ENCODE measurements at places on chromosomes 5 and 9.

DNA sequence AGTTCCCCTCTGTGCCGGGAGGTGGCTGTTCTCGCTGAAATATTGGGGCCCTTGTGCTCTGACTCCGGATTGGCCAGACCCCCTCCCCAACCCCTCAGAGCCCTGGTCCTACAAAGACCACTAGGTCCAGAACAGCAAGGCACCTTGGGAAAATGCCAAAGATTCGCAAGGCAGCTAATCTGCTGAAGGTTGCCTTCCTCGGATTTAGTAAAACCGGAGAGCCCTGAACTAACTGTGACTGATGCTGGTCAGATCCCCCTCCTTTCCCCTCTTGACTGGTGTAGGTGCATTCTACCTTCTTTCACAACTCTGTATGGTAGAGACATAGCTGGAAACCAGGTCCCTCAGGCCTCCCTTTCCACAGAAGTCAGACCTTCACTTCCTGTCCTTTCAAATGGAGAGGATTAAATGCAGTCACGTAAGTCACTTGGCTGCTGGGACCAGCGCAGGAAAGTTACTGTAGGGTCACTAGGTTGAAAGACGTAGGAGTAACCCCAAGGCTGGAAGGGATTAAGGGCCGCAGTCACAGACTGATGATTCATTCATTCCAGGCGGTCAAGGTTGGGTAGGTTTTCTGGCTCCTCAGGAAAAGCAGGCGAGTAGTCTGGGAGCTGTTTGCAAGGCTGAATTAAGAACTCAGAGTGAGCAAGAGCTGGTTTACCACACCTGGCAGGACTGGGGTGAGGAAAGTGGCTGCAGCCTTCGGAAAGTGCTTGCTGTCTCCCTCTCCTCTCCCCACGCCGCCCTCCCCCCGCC lies 5.3 kb downstream of the BARX1 start:
- DNase-seq = no peak

GRCh38 chr5:64691291-64691690 lies 988 bp downstream of the SHISAL2B start:
- no peak for DNase-seq

- DNase-seq = peak; percentile 49
These were observed 125.2 kb upstream of the CDH18 start for GRCh38 chr5:20113031-20113715.

- DNase-seq = no peak
These were observed 6.6 kb upstream of the N4BP3 start for GRCh38 chr5:178106556-178107239.

DNA sequence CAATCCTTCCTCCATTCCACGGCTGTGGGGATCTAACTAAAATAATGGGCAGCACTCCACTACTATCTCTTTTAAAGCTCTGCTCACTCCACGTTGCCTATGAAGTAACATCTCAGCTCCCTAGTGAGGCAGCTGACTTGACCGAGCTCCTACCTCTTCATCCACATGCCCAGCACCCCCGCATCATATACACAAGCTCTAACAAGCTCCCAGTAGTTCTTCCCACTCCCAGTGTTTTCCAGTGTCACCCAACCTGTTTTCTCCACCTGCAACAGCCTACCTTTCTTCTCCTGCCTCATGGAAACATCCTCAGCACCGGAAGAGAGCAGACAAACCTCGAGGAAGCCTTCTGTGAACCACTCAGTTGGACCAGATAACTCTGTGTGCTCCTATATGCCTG lies 50.5 kb downstream of the ELAVL2 start:
- DNase-seq = no peak

- DNase-seq = no peak
These were observed 35.0 kb upstream of the EGFL7 start for GRCh38 chr9:136627703-136628102.

- no peak for DNase-seq
These were observed 22.6 kb upstream of the HSPA9 start for GRCh38 chr5:138597661-138598400.

DNA sequence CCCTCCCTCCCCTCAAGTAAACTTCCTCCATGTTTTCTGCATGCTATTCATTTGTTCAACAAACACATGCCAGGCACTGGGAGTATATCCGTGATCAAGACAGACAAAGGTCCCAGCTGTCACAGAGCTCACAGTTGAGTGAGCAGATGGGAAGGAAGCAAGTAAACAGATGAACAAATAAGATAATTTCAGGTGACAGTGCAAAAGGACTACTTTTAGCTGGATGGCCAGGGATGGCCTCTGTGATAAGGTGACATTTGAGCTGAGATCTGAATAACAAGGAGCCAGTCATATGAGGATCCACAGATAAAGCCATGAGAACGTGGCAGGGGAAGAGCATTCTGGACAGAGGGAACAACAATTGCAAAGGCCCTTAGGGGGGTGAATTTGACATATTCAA lies 121.7 kb upstream of the RAD23B start:
- DNase-seq = no peak

DNA sequence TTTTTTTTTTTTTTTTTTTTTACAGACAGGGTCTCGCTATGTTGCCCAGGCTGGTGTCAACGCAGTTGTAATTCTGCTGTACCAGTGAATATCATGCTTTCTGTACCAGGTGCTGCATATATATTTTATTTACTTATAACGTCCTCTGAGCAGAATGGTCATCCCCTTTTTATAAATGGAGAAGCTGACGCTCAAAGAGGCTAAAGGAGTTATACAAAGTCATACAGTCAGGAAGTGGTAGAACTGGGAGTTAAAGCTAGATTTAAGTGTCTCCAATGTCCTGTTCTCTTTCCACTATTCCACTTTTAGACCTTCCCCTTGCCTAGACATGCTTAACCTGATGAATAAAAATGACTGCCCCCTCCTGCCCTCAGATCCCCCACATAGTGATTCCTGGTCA lies 1.2 kb upstream of the SIL1 start:
- DNase-seq = no peak

DNA sequence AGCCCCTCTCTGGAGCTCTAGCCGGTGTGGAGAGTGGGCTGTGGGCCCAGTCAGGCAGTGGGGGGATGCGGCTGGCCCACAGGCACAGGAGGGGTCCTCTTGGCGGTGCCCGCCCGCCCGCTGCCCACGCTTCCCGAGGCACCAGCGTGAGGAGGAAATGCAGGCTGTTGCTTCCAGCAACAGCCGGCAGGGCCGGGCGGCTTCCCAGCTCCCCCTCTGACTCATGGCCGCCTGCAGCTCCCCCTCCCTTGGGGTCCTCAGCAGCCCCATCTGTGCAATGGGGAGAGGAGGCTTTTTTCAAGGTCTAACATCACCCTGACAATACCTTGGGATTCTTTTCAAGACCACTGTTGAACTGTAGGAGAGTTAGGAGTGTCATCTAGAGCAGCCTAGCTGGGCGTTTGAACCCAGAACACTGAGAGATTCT lies 10.4 kb downstream of the CXXC5 start:
- DNase-seq = no peak

- DNase-seq = no peak
These were observed 99.2 kb downstream of the PRKACG start for GRCh38 chr9:68914751-68915150.

- no peak for DNase-seq
These were observed 248.1 kb upstream of the NREP start for GRCh38 chr5:112004867-112005622.

- DNase-seq = no peak
These were observed 162.0 kb downstream of the MELK start for GRCh38 chr9:36734737-36735136.

DNA sequence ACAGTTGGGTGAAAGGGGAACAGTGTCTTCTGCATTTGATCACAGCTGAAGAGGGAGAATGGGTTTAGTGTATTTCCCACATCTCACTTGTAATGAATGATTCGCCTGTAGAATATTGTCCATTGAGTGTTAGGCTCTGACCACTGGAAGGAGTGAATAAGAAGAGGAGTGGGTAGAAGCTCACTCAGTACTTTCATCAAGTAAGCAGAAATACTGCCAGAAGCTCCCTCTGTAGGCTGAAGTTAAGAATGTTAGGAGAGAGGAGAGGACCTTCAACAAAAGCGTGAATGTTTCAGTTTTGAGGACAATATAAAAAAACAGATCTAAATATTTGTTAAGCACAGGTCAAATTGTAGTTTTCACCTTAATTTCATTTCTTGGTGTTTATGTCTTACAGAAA lies 27.5 kb downstream of the FSD1L start:
- DNase-seq = peak; percentile 14

DNA sequence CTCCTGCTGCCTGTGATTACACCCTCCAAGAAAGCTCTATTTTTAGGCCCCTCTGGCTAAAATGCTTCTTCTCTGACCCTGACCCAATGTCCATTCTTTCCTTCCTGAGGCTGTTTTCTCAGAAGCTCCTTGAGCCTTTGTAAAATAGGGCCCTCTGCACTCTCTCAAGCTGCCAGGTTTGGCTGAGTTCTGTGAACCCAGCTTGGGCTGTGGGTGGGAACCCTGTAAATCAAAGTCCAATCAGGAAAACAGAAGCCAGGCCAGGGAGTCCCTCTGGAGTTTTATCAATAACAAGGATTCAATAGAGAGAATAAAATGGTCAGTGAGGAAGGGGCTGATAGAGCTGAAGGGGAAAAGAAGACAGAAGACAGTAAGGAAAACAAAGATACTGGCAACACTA lies 43.7 kb upstream of the ERCC6L2 start:
- peak; percentile 38 for DNase-seq

DNA sequence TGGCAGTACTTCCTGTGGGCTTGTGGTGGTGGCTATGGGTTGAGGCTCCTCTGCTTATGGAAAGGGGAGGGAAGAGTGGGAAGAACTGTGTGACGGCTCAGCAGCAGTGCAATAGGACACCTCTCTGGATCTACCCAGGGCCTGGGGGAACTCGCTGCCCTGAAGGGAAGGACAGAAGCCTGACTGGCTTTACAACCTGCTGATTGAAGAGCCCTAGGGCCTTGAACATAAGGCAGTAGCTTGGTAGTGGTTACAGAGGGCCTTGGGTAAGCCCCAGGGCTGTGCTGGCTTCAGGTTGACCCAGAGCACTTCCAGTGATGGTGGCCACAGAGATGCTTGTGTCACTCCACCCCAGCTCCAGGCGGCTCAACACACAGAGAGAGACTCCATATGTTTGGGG lies 5.5 kb downstream of the CCIN start:
- DNase-seq = no peak
